Panc1 (cell line): ENCODE measurements at places on chromosomes 16 and 17. TPM values are rescaled to one million over a fixed set of nuclear protein-coding genes. Genes with fewer than 3 reads are reported as not detected.

- DNase-seq, result no peak
Measured at GRCh38 chr17:76054112-76054476, 18.2 kb downstream of the SRP68 start.

Gene HBA2
- total RNA-seq, result not detected

Gene IRF8
- total RNA-seq, result 0.62 TPM

- no peak for DNase-seq
Measured at GRCh38 chr17:36728030-36728991, 126.9 kb downstream of the MRM1 start.

Gene CHMP6
- 43.7 TPM for total RNA-seq

GRCh38 chr17:60079401-60080243 lies 901 bp upstream of the HEATR6 start:
- DNase-seq, result no peak

GRCh38 chr17:57120814-57121213 lies 35.8 kb downstream of the AKAP1 start:
- DNase-seq, result no peak

GRCh38 chr17:40326014-40326831 lies 17.2 kb downstream of the RARA start:
- DNase-seq, result no peak

Gene DRC3
- 3.6 TPM for total RNA-seq

Gene TBC1D3K
- 1.5 TPM for total RNA-seq

GRCh38 chr17:12605222-12605621 lies 60.5 kb upstream of the MYOCD start:
- no peak for DNase-seq

- no peak for DNase-seq
Measured at GRCh38 chr17:6381526-6382465, 53.1 kb downstream of the AIPL1 start.

Gene PRR35
- 2.2 TPM for total RNA-seq

DNA sequence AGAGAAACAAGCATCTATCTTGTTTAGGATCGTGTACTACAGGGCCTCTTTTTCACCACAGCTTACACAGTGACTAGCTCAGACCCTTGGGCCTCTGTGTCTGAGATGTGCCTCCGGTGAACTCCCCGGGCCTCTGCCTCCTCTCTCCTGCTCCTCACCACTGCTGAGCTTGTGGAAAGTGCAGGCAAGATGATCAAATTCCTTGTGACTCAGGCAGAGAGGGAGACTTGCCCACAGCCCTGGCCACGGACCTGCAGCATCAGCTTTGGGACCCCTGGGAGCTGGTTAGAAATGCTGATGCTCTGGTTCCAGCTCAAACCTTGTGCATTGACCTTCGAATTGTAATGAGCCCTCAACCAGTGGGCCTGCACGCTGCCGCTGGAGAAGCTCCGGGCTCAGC lies 79.8 kb downstream of the ZDHHC7 start:
- DNase-seq, result no peak

Gene DHRS13
- total RNA-seq, result 5.2 TPM

DNA sequence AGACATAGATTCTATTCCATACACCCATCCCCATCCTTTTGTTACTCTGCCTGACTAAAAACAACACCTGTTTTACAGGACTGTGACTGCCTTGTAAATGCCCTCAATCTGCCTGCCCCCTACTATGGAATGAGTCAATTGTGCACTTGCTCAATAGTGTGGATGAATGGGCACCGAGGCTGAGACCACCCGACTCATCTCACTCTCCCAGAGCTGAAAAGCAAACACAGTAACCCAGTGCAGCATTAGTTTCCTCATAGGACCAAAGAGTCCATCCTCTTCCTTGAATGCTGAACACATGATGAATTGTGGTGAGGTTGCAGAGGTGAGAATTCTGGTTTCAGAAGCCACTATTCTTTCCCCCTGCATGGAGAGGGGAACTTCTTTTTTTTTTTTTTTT lies 233.7 kb downstream of the ZFHX3 start:
- no peak for DNase-seq

Gene PMP22
- 6.0 TPM for total RNA-seq

Gene KLHL10
- total RNA-seq, result not detected

DNA sequence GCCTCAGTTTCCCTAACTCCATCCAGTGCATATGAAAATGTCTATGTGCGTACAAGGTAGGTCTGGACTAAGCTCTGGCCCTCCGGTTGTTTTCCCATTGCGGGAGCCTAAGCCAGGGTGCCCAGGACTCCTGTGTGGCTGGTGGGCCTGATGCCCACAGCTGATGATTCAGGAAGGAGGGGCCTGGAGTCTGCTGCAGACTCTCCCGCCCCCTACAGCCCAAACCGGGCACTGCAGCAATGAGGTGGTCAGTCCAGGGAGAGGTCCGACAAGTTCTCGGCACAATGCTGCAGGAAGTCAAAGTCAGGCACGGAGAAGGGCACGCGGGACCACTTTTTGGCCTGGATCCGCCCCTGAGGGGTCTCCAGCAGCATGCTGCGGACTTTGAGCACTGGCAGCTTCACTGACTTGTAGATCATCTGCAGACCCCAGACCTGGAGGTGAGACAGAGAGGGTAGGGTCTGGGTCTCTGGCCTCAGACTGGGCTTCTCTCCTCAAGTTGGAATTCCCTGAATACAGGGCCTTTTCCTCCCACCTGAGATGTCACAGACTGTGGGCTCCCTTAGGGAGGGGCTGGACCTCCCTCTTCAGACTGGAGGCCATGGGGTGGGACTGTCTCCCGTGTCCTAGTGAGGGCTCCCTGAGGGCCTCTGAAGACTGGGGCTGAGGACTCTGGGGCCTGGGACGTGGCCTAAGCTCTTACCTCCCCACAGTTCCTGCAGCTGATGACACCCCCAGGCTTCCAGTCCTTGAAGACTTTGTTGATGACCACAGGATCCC lies 3.4 kb upstream of the ZNF385C start:
- no peak for DNase-seq

Gene KRTAP4-5
- total RNA-seq, result not detected

GRCh38 chr16:83013071-83013470 lies 386.3 kb downstream of the CDH13 start:
- DNase-seq, result no peak

DNA sequence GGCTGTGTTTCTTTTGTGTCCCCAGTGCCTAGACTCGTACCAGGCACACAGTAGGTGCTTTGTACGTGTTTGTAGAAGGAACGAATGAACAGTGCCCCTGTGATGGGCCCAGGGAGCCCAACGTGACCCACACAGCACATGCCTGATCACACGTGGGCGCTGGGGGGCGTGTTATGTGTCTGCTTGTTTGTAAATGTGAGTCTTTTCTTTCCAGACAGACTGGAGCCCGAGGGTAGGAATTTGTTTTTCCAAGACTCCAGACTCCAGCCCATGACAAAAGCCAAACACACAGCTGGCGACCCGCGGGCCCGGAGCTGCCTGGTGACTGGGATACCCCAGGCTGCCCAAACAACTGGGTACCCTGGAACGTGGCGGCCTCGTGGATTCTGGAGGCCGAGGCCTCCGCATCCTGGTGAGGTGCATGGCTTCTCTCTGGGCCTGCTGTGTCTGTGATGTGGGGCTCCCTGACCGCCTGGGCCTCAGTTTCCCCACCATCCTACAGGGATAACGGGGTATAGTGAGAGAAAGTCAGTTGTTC lies 14.9 kb upstream of the CBFA2T3 start:
- no peak for DNase-seq

GRCh38 chr17:21212826-21213637 lies 929 bp downstream of the TMEM11 start:
- no peak for DNase-seq

- DNase-seq, result no peak
Measured at GRCh38 chr16:23284584-23284983, 17.5 kb upstream of the SCNN1B start.

GRCh38 chr16:2836646-2837508 lies 6.8 kb downstream of the ZG16B start:
- peak; percentile 45 for DNase-seq

Gene MEFV
- 0.46 TPM for total RNA-seq

- no peak for DNase-seq
Measured at GRCh38 chr16:68767581-68767980, 30.5 kb downstream of the CDH1 start.

GRCh38 chr16:17657045-17657444 lies 186.3 kb upstream of the XYLT1 start:
- no peak for DNase-seq

GRCh38 chr16:4615384-4616046 lies 827 bp upstream of the UBALD1 start:
- no peak for DNase-seq

GRCh38 chr17:2202302-2202995 lies 101.1 kb downstream of the SMG6 start:
- DNase-seq, result no peak

GRCh38 chr16:85627526-85628264 lies 14.6 kb downstream of the GSE1 start:
- DNase-seq, result no peak

DNA sequence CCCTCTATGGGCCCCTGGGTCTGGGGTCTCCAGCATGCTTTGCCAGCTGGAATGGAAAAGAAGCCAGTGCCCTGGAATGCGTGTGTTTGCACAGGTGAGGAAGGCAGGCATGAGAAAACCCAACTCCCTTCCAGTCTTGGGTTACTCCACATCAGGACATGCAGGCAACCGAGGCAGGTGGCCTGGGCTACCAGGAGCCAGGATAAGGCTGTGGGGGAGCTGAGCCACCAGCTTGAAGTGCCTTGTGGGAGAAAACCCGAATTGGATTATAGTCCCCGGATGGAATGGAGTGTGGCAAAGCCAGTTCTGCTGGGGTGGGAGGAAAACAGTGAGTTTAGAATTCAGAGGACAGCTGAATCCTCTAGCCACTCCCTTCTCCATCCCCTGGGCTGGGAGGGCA lies 7.2 kb downstream of the SRCIN1 start:
- no peak for DNase-seq

DNA sequence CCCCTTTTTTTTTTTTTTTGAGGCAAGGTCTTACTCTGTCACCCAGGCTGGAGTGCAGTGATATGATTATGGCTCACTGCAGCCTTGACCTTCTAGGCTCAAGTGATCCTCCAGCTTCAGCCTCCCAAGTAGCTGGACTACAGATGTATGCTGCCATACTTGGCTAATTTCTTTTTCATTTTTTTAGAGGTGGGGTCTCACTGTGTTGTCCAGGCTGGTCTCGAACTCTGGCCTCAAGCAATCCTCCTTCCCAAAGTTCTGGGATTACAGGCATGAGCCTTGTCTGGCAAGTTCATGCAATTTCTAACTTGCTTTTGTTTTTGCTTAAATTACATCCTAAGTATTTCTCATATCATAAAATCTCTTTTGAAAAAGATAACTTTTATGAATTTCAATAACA lies 33.8 kb upstream of the NFAT5 start:
- DNase-seq, result no peak

Gene ZMYND15
- 0.28 TPM for total RNA-seq

DNA sequence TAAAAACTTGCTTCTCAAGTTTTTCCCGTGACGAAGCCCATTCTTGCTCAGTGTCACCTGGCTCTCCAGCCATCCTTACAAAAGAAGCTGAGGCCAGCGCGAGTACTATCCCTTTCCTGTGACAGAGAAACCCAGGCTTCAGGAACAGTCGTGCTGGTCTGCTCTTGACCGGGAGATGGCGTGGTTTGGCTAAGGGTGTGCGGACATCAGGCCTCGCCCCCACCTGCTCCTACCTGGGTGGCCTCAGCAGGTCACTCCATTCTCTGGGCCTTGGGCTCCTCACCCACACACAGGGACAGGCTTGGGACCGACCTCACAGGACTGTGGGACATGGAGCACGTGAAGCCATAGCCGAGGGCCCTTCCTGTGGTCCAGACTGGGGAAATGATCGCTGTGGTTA lies 75.2 kb upstream of the CIBAR2 start:
- DNase-seq, result no peak

DNA sequence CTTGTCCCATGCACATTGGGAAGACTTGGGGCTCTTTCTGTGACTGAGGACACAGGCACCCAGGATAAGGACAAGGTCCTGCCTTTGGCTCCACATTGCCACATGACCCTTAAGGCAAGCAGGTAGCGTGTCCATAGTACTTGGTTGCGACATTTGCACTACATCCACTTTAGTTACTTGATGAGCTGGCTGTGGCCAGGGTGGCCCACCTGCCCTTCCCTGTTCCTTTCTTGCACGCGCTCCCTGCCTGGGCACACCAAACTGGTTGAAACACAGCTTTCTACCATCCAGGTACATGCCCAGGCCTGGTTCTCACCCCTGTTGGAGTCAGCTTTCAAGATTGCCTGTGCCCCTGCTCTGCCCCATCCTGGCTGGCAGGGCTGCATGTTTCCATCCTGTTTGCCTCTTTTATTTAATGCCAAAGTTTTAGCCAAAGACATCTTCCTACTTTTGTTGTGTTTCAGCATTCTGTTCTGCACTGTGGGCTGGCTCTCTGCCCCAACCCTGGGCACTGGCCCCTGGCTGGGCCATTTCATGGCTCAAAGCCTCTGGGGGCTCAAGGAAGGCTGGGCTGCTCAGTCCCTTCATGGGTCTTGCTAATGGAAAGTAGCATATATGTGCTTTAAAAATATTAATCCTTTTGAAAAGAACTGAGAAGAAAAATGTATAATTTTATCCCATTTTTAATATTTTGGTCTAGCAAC lies 3.2 kb downstream of the B3GNT9 start:
- no peak for DNase-seq

- no peak for DNase-seq
Measured at GRCh38 chr17:6064868-6065267, 5.3 kb upstream of the WSCD1 start.

DNA sequence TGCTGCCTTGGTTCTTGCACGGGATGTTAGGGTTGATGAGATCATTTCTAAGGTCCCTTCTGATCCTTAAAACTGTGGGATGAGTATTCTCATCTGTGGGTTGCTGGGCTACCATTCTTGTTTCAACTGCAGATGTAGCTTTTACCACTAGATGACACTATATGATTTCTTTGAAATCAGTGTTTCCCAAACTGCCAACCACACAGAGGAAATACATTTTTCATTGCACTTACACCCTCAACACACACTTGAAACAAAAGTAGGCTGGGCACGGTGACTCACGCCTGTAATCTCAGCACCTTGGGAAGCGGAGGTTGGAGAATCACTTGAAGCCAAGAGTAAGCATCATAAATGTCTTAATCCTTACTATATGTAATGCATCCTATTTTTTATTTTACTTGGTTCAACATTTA lies 15.3 kb downstream of the LCMT1 start:
- no peak for DNase-seq

DNA sequence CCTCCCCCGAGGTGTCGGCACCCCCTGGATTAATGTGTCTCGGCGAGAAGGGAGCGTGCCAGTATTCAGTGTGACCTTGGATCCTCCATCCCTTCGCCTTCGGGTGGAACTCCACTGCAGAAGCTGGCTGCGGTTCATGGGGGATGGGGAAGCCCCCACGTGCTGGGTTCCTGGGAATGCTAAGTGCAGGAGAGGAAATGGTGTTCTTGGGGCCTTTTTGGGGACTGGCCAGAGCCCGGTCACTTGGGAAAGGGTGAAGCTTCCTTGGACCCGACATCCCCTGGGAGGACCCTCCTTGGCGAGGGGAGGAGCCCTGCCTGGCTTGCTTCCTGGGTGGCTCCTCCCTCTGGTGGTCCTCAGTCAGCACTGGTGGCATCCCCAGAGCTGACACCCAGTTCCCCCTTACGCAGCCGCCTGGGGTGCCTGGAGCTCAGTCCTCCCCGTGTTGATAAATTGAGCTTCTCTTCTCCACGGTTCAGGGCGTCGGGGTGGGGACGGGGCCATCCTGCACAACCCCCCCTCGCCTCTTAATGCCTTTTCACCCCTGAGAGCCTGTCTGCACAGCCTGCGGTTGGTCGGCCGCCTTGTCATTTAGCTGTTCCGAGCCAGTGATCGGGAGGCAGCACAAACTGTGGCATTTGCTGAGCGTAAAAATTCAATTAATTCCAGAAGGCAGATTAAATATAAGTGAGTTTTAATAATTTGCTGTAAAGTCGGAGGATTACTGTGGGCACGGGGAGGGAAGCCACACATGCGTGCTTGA lies 30.7 kb upstream of the GSE1 start:
- DNase-seq, result no peak
